ENCODE measurements at places on chromosomes 7 and 10.

DNA sequence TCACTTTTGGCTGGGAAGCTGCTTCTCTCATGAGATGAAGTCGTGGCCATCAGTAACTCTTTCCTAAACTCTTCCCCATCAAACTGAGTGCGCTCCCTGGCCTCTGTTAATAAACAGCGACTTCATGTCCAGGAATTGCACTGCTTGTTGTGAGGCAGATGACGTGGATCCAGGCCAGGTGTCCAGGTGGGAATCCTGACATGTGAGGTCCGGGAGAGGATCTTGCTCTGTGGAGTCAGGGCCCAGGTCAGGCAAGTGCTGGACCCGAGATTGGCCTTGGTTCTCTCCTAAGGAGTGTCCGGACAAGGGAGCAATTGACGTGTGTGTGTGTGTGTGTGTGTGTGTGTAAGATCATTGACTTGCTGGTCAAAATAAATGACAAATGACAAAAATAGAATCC lies 362.7 kb downstream of the GLRX3 start:
- DNase-seq: no peak

DNA sequence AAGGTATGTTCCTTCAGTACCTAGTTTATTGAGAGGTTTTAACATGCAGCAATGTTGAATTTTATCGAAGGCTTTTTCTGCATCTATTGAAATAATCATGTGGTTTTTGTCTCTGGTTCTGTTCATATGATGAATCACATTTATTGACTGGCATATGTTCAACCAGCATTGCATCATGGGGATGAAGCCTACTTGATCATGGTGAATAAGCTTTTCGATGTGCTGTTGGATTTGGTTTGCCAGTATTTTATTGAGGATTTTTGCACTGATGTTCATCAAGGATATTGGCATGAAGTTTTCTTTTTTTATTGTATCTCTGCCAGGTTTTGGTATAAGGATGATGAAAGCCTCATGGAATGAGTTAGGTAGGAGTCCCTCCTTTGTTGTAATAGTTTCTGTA lies 204.0 kb upstream of the GNAI1 start:
- no peak for DNase-seq

- DNase-seq: no peak
Measured at GRCh38 chr7:103380395-103381191, 33.1 kb downstream of the PSMC2 start.

DNA sequence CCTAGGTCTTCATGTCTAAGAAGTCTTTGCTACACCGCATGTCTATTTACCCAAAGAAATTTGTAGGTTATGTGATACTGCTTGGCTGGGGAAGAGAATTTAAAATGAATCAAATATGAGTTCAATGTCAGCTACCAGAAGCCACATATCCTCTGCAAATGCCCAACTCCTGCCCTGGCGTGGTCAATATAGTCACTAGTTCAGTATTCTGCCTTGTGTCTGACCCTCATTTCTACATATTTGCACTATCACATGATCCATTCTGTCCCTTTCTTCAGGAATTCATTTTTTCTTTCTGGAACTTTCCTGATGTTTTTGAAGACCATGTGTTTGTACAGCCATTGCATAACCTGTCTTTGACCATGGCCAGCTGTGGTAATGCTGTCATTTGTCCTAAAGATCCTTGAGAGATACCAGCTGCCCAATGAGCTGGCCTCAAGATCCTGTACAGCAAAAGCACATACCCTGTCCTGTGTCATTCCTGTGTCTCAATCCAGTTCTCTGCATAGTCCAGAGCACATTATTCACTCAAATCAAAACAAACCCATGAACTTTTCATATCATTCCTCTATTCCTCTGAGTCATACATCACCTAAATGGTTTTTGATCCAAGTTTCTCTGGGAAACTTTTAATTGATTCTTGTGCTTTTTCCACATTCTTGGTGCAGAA lies 524.5 kb downstream of the PARD3 start:
- no peak for DNase-seq

DNA sequence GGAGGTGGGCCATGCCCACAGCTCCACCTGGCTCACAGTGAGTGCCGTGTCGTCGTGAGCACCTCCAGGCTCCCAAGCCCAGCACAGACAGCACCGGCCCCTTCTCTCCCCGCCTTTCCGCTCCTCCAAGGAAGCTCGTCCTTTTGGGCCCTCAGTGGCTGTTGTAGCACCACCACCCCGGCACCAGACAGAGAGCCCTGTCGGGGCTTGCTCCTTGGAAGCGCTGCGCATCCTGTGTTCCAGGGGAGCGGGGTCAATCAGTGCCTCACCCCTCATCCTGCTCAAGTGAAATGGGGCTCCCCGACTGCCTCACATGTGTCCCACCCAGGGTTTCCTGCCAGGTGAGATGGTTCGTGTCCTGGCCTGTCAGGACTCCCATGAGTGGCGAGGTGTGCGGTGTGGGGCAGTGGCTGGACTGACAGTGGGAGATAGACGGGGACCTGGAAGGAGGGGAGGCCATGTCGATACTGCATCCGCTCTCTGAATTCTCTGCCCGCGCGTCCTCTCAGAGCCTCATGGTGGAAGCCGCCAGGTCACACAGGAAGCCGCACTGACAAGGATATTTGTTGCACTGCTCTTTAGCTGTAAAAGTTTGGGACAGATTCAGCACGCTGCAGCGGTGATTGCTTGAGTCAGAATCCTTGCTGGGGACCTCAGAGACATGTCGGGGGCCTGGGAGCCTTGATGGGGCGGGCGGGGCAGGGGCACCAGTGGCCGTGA lies 107.1 kb downstream of the INPP5A start:
- no peak for DNase-seq

GRCh38 chr10:104259456-104259855 lies 4.8 kb downstream of the GSTO1 start:
- no peak for DNase-seq

GRCh38 chr10:75105576-75106197 lies 5.8 kb upstream of the SAMD8 start:
- DNase-seq: no peak

DNA sequence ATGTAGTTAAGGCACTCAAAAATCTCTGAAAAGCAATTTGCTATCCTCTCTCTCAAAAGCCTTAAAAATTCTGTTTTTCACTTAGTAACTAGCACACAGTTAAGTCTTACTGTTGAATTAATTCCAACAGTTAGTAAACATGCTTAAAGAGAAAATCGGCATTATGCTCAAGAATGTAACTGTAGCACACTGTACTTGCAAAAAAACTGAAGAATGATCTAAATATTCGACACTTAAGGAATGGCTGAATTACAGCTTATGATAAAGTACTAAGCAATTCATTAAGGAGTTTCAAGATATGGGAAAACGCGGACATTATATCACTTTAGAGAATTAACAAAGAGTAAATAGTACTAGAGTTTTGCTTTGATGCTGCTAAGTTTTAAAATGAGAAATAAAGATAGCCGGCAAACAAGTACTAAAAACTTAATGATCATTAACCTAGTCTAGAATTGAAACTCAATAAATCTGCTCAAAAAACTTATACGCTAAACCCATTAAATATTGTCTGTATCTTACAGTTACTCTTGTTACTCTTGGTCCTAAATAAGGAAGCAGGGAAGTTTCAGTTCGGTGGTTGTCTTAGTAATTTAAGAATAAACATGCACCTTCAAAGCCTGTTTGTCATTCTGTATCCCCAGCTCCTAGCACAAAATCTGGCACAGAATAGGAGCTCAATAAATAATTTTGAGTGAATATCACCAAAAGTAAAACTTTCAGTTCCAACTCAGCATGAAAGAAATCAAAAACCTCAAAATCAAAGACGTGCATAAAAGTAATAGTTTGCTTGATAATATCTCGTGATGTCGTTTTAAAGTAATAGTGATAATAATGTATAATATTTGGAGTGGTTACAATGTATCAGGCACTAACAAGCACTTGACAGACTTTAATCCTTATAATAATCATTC lies 1.2 kb downstream of the TRDMT1 start:
- no peak for DNase-seq

DNA sequence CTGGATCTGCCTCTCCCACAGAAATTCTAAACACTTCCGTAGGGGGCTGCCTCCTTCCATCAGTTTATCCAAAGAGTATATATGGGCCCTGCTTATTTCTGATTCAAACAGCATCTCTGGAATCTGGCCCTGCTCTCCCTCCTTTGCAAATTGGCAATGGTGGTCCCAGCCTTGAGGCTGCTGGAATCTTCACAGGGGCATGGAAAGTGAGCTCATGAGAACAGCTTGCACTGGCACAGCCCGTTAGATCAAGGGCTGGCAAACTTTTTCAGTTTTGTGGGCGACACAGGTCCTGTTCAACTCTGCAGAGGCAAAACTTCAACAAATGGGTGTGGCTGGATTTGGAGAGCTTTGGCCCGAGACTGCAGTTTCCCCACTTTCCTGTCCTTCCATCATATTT lies 526.9 kb downstream of the KCNMA1 start:
- DNase-seq: no peak

- DNase-seq: no peak
Measured at GRCh38 chr10:112851181-112851580, 98.9 kb upstream of the TCF7L2 start.

- DNase-seq: no peak
Measured at GRCh38 chr7:126450269-126450671, 802.5 kb downstream of the GRM8 start.

GRCh38 chr10:33196710-33197491 lies 137.6 kb downstream of the NRP1 start:
- no peak for DNase-seq

- DNase-seq: no peak
Measured at GRCh38 chr7:122987463-122987862, 8.0 kb downstream of the TAS2R16 start.

DNA sequence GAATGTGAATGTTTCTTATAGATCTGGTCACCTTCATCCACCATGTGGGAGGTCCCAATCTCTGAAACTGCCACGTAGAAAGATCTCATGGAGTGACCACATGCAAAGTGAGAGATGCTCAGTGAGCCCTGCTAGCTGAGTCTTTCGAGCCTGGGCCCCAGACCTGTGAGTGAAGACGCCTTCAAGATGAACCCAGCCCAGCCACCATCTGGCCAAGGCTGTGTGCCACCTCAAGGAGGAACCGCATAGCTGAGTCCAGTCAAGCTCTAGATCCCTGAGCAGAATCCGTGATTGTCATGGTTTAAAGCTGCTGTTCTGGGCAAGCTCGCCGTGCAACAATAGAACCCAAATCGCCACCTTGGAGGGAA lies 20.2 kb upstream of the PPIF start:
- DNase-seq: no peak

All from NCI-H446 (cell line).